Cortex of kidney (tissue), 1 donor: ENCODE measurements at places on chromosomes 1 and 21.

DNA sequence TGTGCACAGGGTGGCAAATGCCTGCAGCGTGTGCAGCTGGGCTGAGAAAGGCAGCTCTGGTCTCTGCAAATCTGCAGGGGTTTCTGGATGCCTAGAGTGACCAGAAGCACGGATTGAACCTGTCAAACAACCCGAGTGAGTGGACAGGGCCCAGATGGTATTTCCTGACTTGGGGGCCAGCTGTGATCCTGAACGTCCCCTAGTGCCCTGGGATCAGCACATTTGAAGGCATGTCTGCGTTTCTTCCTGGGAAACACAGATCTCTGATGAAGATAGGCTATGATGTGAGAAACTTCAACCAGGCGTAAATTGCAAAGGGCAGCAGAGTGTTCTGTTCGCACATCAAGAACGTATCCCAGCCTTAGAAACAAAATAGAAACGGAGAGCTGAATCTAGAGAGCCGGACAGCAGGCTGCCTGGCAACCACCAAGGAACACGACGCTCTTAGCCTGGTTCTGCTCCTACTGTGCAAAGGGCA is 163.1 kb downstream of the KCNJ6 start:
- DNase-seq, result no peak

GRCh38 chr1:204340081-204340889 is 19.4 kb downstream of the PLEKHA6 start:
- no peak for DNase-seq

GRCh38 chr1:181134543-181135436 is 46.3 kb downstream of the IER5 start:
- DNase-seq, result no peak

DNA sequence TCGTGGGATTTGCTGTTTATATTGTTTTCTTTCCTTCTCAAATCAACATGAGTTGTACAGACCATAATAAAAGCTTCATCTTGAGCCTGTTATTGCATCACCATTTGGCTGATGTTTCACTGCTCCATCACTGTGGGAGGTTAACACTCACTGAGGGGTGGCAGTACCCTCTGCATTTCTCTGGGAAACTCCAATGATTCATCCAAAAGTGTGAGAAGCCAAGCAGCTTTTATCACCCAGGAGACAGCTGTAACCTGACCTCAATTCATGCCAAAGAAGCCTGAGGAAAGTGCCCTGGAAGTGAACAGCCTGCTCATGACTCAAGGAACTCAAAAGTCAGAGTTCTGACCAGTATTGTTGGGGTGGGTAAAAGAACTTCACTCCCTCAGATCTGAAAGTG is 84.1 kb downstream of the GPR88 start:
- DNase-seq, result no peak

DNA sequence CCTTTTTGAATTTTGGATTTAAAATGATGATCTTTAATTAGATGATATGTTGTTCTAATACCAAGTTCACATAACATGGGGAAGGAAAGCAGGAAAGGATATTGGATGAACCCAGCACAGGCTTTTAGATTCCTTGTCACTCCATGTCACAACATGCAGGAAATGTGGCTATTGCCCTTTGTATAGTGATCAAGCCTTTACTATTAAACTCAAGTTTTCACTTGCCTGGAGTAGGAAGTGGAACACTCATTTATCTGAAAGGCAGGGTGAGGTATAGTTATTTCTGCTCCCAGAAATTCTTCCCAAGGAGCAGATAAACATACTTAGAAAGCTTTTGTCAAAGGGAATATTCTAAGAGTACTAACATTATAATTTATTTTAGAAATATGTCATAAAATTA is 37.2 kb upstream of the BCAS2 start:
- no peak for DNase-seq
